ENCODE measurements at places on chromosomes 3 and 15.

GRCh38 chr15:26453914-26454313 lies 319.0 kb downstream of the GABRB3 start:
- no peak for DNase-seq

- DNase-seq, result no peak
Observed at GRCh38 chr15:71802770-71803169, 7.6 kb upstream of the NR2E3 start.

DNA sequence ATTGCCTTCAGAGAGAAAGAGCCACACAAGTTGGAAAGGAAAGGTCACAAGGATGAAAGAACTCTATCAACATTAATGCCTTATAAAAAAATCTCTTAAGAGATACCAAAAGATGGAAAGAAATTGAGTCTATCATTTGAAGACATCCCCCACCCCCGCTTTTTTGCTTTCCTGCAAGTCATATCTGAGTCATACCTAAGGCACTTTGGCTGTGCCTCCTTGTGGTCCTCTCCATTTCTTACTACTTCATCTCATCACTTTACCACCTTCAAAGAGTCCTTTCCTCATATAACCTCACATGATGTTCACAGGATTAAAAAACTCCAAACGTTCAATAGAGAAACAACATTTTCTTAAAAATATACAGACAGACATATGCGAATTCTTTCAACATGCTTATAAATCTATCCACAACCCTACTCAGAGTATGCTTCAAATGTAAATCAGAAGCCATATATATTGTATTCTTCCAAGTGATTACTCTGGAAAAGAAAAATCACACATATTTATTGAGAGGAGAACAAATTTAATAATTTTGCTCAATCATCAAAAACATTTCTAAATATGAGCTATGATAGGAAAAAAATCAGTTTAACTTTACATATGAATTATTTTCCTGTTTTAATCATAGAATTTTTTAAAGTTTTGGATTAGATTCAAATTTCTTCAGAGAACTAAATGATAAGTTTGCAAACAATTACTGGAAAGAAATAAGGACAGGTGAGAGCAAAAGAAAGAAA lies 1003.9 kb upstream of the CFAP20DC start:
- peak; percentile 41 for DNase-seq

DNA sequence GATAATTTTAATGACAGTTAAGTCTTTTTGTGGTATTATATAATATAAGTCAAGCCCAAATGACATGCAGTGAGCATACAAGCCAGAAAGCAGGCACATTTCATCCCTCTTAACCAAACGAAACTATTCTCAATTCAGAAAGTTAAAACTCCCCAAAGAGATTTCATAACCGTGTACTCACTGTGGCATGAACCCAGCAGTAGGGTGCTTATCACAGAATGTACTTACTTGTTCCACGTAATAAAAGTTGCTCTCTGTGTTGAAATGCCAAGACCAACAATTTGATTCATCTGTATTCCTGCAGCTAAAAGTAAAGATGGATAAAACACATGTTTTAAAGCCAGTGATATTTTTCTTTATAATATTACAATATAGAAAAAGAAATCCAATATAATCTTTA lies 12.1 kb downstream of the GK5 start:
- no peak for DNase-seq

DNA sequence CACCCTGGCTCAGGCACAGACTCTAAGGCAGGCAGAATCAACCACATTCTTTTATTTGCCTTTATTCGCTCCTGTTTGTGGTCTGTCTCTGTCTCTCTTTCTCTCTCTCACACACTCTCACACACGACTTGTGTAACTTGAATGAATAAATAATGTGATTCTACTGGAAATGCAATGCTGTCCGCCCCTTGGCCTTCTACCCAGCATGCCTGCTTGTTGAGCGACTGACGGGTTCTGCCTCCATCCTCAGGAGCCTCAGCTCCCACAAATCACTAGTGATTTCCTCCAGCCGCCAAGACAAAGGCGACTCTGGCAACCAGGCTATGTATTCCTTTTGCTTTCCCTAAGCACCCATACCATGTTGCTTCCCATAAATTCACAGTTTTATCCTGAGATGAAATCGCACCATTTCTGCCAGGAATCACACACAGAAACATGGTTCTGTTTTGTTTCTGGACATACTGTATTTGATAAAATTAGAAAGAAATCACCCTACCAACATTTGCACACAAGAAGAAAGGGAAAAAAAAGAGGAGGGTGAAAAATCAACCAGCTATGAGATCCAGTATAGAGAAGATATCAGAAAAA lies 460.8 kb downstream of the MAGI1 start:
- no peak for DNase-seq

DNA sequence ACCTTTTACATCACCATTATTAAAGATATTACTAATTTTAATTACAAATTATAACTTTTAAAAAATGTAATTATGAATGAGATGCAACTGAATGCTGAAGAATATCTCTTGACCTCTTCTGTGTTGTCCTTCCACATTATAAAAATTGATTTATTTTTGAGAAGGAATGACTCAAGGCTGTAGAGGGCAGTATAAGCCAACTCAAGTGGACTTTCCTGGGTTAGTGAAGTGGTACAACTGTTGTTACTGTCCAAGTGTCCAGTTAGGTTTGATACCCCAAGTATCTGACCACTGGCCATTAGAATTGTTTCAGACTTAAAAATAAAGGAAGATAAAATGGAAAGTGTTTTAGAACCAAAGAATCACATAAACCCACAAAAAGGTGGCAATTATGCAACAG lies 51.9 kb downstream of the BBX start:
- no peak for DNase-seq

DNA sequence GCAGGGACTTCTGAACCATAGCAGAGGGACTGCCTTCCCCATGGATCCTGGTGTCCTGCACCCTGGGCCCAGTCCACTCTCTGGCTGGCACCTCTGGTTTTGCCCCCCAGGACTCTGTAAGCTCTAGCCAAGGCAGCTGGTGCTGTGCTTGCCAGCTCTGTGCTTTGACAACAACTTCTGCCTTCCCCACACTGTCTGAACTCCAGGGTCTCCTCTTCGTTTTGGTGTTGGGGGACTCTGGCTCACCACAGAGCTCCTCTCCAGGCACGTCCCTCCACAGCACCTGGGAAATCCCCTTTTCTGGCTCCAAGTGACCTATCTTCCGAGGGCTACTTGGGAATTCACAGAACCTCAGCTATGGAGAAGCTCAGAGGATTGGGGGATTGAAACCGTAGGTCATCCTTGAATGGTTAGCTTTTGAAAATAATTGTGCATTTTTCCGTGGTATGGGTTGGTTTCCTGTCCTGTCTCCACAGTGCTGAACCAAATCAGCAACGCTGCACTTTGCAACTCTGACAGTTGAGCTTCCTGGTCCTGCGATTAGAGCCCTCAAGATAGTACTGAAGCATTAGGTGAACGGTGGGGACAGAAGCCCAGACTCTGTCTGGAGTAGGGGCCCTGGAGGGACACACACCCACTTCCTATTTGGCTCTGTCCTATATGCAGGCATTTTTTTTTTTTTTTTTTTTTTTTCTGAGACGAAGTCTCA lies 152.4 kb downstream of the APBA2 start:
- no peak for DNase-seq

- no peak for DNase-seq
Observed at GRCh38 chr3:164186095-164186494, 892.2 kb downstream of the SI start.

DNA sequence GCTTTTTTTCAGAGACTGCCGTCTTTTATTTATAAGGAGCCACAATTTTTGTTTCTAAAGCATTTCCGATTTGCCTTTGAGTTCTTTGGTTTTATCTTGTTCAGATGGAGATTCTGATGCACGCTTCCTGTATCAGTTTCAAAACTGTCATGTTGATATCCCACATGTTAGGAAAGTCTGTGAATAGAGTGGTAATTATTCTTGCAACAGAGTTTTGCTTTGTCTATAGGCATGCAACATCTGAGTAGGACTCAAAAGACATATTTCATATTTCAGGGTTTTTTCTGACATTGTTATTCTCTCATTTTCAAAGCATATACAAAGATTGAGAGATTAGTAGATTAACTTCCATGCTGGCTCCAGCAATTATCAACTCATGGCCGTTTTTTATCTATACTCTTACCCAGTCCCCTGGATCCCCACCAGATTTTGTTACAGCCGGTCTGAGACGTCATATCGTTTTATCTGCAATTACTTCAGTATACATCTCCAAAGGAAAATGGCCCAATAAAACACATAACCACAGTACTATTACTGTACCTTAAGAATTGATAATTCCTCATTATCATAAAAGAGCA lies 22.4 kb downstream of the PAQR5 start:
- DNase-seq, result no peak

- DNase-seq, result no peak
Observed at GRCh38 chr3:122055215-122055614, at the start of gene CD86. TSS of gene CD86 (plus strand) at chr3:122055362. CDS start at chr3:122055490, 128 bp downstream.

- DNase-seq, result no peak
Observed at GRCh38 chr15:33425142-33425541, 114.4 kb downstream of the RYR3 start.

DNA sequence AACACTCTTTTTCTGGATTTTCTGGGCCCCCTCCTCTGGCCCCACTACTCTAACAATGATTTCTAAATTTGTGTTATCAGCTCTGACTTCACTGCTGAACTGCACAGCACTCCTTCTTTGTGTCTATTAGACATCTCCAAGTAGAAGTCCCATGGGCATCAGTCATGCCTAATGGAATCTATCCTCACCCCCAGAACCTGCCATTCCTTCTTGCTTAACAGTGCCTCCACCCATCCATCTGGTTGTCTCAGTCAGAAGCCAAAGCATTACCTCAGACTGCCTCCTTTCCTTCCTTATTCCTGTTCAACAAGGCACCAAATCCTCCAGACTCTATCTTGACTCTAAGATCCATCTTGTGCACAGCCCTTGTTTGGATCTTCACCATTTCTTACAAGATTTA lies 36.2 kb downstream of the SSR3 start:
- no peak for DNase-seq

GRCh38 chr3:37956723-37957538 lies 33.7 kb upstream of the VILL start:
- DNase-seq, result no peak

GRCh38 chr3:55315396-55315795 lies 171.7 kb downstream of the WNT5A start:
- no peak for DNase-seq

DNA sequence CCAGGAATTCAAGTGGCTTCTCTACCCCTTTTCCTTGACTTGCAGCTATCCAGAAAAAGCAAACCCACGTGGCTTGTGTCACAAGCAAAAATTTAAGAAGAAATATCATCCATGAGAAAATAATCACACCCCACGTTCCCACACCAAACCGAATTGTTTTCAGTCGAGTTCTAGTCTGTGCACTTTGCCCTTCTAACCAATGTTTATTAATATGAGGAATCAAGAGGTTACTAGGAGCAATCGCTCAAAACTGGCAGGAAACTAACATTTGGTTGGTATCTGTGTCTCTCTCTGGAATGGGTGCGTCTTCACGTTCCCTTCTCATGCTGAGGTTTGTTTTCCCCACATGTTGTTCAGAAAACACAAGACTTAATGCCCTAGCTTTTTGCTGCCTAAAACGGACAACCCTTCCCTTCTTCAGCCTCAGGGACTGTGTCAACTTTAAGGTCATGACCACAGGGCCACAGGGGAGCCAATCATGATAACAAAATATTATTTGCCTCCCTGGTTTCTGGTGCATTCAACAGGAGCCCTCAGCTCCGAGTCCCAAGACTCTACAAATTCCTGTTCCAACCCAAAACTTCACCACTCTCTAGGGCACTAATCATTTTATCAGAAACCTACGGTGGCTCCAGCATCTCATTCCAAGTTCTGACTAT lies 41.4 kb upstream of the LMCD1 start:
- no peak for DNase-seq

DNA sequence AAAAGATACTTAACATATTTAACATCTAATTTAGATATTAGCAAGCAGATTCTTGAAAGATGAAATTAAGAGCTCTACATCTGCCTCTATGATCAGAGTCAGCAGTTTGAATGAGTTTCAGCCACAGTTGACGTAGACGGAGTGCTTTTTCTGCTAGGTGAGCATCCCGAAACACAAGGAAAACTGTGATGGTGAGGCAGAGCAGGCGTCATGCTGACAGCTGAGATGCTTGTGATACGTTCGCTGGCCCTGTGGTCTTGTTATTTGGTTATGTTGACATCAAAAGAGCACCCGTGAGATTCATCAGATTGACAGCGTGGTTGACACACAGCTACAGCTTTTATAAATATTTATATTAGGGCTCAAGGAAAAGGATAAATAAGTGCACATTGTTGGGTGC lies 19.6 kb upstream of the GOLGA8B start:
- DNase-seq, result no peak

DNA sequence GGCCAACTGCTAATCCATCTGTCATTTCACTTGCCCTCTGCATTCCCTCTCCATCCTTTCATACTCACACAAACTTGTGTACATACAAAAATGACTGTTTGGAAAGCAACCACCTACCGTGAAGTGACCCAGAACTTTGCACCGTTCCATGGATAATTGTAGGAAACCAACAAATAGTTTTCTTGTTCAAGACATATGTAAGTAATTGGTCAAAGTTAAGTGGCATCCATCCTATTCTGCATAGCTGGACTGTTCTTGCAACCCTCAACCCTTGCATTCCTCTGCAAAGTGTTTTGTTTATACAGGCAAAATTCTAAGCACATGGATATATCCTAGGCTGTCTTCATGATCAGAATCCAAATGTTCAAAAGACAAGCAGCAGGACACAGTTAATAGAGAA lies 592.5 kb downstream of the MECOM start:
- DNase-seq, result no peak
